Stomach (tissue), 19 donors: ENCODE measurements at places on chromosomes 11 and 22. TPM values are rescaled to one million over a fixed set of nuclear protein-coding genes. Genes with fewer than 3 reads are reported as not detected.

DNA sequence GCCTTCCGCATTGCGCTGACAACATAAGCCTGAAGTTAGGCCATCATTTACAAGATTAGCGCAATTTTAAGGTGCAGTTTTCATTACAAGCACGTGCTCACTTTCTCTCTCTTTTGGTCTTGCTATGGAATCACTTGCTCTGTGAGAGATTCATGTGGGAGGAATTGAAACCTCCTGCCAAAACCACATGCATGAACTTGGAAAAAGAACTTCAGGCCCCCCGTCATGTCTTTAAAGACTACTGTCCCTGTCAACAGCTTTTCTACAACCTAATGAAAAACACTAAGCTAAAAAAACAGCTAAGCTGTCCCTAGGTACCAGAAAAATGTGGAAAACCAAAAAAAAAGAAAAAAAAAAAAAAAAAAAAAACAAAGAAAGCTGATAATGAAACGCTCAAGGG is 1707.6 kb upstream of the RAG2 start:
- no peak for DNase-seq

- DNase-seq: no peak
Observed at GRCh38 chr11:25163421-25163820, 666.6 kb downstream of the LUZP2 start.

DNA sequence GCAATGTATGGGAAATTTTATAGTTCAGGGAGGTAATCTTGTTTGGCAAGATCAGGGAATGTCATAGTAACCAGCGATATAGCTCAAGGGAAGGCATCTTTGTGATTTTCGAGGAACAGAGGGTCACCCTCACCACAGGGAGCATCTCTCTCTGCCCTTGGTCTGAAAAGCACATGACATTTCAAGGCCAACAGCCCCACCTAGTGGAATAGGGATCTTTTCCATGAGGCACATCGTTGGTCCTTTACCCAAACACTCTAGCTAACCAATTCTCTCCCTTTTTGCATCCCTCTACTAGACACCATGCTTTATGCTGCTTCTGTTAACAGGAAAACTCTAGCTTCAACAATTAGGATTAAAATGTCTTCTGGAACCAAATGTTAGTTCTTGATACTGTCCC is 179.0 kb downstream of the GRM5 start:
- DNase-seq: no peak

DNA sequence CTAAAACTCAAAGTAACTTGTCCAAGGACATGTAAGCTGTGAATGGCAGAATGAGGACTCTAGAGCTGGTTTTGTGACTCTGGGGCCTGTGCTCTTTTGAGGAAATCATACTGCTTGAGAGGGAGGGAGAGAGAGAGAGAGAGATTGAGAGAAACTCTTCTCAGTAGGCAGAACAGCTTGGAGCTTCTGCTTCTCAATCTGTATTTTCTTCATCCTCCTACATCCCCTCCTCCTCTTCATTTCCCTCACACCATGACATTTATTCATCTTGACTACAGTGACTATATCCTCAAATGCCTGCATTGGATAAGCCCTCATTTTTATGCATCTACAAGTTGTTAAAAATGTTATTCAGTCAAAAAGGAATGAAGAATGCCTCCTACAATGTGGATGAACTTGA is 23.7 kb upstream of the OR10D3 start:
- no peak for DNase-seq

DNA sequence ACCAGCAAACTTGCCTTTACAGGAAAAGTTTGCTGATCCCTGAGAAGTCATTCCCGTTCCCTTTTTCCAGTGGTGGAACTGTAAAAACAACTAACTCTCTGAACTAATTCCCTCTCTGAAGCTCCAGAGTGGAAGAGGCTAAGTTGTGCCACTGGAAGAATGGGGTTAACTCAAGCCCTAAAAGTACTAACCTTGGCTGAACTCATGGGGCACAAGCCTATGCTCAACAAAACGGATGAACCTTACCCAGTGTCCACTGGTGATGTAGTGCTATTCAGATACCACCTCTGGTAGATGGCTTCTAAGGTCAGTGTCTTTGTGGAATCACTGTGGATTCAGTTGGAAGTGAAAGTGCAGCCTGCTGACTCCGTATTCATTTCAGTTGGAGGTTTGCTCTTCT is 59.9 kb upstream of the GNAZ start:
- DNase-seq: no peak

DNA sequence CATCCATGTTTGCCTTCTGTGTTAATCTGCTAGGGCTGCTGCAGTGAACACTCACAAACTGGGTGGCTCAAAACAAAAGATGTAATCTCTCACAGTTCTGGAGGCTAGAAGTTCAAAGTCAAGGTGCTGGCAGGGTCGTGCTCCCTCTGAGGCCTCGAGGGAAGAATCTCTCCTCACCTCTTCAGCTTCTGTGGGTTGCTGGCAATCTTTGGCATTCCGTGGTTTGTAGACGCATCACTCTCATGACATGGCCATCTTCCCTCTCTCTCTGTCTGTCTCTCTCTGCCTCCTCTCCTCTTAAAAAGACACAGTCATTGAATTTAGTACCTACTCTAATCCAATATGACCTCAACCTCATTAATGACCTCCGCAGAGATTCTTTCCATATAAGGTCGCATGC is 78.8 kb downstream of the TSPAN18 start:
- no peak for DNase-seq

DNA sequence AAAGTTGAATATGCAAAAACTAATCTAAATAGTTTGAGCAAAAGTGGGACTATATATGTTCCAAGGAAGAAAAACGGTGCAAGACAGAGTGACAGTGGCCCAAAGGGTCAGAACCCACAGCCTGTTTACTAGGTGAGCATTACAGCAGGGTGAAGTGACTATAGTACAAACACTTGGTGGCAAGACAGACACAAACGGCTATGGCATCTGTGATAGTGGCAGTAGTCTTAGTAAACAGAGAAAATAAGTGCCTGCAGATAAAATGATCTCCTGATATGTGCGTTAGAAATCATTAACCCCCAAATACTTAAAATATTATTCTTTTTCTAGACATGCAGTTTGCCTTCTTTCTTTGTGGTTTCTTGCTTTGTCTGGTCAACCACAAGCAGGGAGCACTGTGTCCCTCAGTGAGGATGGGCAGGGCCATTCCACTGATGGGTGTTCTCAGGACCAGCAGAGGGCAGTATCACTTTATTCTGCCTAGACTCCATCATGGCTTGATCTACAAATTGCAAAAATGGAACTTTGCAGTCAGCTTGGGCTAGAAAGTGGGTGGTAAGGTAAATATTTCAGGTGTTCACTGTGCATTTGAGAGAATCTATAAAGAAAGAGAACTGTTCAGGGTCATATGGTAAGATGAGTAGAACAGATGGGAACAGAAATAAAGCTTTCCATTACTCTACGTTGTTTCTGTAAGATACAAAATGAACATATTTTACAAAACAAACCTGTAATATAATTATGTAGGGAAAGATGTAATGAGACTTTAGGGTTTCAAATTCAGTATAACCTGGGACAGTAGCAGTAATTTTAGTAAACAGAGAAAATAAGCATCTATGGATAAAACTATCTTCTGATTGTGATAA is 198.2 kb downstream of the SWAP70 start:
- DNase-seq: peak; percentile 72

DNA sequence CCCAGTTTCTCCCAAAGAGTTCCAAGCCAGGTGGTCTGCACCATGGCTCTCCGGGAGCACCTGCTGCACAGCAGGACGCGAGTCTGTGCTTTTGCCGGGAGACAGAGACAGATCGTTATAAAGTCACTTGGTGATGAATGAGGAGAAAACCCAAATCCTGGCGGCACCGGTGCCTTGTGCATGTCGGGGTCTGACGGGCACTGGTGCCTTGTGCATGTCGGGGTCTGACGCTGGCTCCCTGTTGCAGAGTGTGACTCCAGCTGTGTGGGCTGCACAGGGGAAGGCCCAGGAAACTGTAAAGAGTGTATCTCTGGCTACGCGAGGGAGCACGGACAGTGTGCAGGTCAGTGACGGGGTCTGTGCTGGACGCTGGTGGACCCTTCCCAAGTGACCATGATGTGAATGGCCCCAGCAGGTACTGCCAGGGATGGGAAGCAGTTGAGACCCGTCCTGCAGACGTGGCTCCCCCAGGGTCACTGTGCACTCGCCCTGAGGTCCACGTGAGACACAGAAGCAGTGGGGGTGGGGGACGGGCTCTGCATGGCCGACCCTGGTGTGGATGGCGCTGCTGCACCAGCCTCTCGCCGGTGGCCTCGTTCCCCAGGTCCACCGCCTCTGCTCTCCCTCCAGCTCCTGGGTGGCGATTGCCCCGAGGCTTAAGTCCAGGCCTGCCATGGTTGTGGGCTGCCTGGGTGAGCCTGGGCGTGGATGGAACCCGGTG is 5.8 kb downstream of the CRELD2 start:
- DNase-seq: no peak

GRCh38 chr11:124672536-124673215 is 863 bp downstream of the SIAE start:
- DNase-seq: no peak

- DNase-seq: no peak
Observed at GRCh38 chr11:102914238-102915043, 39.7 kb upstream of the MMP12 start.

- DNase-seq: no peak
Observed at GRCh38 chr11:34565417-34566207, 52.0 kb upstream of the ELF5 start.

GRCh38 chr11:61711498-61711897 is 31.3 kb downstream of the DAGLA start:
- DNase-seq: no peak

GRCh38 chr11:107695446-107695845 is 16.4 kb downstream of the SLN start:
- DNase-seq: no peak

- DNase-seq: no peak
Observed at GRCh38 chr11:56331861-56332491, 13.9 kb upstream of the OR8K1 start.

DNA sequence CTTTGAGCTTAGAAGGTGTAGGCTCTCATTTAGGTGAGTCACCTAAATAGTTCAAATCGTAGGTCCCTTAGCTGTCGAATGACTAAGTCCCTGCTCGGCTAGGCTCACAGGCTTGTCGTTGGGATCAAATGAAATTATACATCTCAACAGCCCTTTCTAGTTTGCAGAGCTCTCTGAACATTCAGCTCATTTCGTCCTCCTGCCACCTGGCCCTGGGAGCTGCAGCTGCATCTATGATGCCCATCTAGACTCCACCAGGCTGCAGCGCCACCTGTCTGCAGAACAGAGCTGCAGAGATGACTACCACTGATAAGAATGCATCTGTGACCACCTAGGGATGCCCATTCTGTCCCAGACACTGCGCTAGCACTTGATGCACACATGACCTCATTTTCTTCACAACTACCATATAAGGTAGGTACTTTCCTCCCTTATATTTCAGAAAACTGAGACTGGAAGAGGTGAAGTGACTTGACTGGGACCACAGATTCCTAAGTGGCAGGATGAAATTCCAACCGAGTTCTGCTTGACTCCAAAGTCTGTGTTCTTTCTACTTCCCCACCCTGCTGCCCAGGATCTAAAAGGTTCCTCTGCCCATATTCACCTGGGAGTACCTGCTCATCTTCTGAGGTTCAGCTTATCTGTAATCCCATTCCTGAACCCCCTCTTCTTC is 141.1 kb upstream of the NARS2 start:
- peak; percentile 31 for DNase-seq

IGLL1 gene
- total RNA-seq: 0.55 TPM

DLG2 gene
- 4.5 TPM for total RNA-seq
